ENCODE measurements at places on chromosomes 13 and 19.

GRCh38 chr13:112725346-112726015 is 35.6 kb downstream of the ATP11A start:
- DNase-seq = no peak

DNA sequence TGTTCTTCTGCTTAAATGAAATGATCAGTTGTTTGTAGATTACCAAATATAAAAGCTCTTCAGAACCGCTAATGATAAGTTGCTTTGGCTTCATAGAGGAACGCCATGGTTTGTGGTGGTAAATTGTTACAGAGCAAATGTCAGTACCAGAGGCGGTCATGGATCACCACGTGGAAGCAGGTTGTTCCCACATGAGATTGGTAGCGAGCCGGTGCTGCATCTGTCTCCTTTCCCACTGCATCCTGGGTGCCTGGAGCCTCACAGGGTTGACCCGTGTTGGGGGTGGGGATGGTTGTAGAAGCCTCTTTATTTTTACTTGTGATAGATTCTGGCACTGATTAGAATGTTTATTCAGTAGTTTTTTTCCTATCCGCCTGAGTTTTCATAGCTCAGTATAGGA is 14.7 kb downstream of the GARRE1 start:
- DNase-seq = no peak

- no peak for DNase-seq
Observed at GRCh38 chr13:48896312-48896711, 79.4 kb upstream of the FNDC3A start.

DNA sequence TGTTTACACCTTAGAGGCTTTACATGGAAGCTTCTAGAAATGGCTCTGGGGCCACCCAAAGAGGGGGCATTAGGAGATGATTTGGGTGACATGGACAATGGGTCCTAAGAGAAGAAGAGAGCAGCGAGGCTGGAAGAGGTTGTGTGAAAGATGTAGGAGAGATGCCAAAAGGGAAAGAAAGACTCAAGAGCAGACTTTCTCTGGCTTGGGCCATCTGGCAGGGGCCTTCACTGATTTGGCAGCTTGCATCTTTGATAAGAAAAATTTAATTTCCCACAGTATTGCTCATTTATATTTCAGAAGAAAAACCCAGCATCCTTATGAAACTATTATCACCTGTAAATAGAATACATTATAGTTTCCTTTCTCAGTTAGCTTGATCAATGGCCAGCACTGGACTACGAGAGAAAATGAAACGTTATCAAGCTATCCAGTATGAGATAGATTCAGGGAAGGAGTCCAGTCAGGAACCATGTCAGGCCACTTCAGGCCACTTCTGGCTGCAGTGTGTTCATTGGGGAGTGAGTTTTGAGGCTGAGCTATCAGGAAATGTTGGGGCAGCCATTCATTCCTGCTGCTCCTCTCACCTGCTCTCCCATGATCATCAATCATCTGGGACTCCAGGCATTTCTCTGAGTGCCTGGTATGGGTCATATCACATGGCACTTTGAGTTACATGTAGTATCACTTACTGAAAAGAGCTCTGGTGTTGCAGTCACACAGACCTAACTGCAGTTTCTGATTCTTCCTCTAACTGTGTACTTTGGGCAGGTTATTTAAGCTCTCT is 10.3 kb downstream of the SCEL start:
- DNase-seq = no peak

DNA sequence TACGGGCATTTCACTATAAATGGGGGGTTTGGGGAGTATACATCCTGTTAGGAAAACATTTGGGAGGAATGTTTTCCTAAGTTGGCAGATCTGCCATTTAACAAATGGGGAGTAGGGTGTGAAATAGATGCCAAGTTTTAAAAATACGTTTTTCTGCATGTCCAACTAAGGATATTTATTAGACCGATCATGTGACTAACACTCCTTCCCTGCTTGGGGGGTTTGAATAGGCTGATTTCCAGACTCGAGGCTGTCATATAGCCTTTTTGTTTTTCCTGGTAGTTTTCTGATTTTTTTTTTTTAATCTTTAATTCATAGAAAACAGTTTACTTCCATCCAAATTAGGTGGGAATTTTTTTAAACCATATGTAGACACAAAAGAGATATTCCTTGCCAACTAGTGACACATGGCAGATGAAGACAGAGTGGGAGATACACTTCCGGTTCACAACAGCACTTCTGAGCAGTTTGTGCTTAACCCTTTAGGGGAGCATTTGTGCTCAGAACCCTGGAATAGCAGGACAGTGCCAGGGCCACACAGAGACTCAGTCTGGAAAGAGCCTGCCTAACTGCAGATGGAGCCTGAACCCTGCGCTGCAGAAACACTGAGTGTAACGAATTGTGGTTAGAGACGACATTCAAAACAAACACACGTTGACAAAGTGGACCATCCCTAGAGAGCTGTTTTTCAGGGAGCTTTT is 5.6 kb upstream of the GATAD2A start:
- no peak for DNase-seq

DNA sequence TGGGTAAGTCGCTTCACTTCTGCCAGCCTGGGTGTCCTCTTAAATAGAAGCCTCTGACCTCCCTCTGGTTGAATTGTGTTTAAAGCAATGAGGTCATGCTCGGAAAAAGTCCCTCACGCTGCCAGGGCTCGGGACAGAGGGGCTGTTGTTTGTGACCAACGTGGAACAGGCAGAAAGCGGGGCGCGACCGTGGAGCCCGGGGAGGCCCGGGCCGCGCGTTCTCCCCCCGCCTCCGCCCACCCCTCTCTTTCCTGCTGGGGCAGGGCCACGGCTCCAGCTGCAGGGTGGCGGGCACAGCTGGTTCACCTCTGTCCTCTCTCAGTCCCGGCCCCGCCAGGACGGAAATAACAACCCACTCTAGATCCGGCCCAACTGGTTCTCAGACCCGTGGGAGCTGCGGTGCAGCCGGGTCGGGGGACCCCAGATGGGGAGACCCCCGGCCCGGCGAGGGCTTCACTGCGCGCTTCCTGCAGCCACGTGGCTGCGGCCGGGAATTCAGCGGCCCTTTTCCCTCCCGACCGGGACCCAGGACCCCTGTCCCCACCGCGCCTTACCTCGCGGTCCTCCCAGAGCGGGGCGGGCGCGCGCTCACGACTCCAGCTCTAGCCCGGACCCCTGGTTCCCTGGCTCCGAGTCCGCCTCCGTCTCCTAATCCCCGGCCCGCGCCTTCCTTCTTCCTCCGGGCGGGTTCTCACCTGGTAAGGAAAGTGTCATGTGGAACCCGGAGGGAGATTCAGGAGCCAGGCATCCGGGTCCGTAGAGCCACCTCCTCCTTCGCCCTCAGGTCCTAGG is 1.9 kb downstream of the CDC42EP5 start:
- no peak for DNase-seq

GRCh38 chr13:51585696-51586095 is 1.4 kb downstream of the WDFY2 start:
- DNase-seq = peak; percentile 26

DNA sequence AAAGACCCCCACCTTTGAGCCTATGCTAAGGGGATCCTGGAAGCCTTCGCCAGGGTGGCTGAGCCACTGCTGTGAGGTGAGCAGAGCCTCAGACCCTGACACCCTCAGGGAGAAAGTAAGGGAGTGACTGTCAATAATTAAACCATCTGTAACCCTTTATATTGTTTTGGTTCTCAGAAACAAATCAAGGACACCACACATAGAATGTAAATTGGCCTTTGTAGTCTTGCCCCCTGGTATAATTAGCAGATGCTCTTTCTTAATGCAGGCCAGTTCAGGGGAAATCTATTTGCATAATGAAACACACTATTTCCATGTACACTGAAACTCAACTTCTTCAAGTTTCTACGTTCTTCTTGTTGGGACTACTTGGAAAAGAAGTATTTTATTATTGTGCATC is 127.7 kb upstream of the EDNRB start:
- no peak for DNase-seq

DNA sequence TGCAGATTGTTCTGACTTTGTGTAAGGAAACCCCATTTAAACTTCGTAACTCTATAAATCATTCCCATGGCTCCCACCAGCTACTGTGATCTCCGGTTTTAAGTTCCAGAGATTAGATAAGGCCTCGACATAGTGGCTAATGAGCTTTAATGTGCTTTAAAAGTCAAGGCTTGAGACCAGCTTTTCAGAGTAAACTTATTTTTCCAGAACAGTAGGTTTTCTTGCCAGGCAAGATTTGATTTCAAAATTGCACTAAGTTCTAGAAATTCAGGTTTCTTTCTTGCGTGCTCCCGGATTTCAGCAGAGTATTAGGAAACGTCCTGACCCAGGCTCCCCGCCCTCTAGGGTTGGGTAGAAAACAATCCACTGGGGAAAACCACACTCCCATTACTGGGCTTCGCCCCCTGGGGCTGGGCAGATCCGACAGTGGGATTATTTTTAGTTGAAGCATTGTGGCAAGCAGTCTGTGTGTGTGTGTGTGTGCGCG is 43.3 kb downstream of the CRYL1 start:
- no peak for DNase-seq

DNA sequence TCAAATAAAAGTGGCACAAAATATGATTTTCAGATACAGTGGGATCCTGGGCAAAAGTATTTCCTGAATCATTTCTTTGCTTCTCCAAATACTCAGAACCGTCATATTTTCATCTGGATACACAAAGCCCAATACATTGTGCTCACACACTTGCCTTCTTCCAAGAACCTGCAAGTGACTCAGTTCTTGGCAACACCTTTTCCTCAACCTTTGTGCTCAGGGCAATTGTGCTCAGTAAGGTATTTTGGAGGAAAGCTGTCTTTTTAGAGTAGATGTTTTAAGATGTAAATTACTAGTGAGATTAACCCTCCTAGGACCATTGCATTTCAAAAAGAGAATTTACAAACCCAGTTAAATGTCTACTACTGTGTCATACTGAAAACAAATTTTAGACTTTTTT is 233.5 kb downstream of the EFNB2 start:
- no peak for DNase-seq

DNA sequence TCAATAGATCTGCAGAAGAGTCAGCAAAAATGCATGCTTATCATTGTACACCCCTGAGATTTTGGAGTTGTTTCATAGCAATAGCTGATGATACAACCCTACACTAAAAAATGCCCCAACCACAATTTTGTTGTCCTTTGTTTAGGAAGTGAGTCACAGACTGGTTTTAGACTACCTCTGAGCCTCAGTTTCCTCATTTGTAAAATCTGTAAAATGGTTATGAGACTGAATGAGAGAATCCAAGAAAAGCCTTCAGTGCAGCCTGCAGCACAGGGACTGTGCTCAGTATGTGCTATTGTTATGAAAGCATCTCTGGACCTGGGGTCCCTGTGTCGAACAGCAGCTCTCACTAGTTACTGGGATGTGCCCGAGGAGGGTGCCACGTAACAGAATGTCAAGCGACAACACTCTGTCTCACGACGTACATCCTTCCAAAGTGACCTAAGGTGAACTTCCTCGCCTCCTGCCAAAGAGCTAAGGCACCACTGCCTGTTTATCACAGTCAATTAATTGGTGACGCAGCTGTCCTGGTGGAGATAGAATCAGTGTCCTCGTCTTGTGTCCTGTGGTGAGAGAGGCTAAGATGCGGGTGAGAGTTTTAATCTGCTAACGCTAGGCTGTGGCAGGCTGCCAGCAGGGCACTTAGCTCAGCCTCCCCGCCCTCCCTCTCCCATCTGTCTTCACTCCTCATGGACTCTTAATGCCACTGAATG is 18.1 kb downstream of the DHRS12 start:
- DNase-seq = no peak

GRCh38 chr19:14661372-14661924 is 13.2 kb downstream of the ADGRE3 start:
- DNase-seq = no peak

GRCh38 chr13:44223770-44224444 is 149.7 kb upstream of the SERP2 start:
- no peak for DNase-seq

DNA sequence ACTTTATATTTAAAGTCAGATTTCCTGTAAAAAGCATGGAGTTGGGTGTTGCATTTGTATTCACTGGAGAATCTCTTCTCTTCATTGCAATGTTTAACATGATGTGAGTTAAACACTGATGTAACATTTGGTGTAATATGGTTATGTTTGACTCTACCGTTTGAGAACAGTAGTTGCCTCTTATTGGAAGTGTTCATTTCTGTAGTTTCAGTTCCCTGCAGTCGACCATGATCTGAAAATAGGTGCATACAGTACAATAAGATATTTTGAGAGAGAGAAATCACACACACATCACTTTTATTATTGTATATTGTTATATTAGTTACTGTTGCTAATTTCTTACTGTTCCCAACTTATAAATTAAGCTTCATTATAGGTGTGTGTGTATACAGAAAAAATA is 105.2 kb upstream of the SPACA7 start:
- DNase-seq = no peak

DNA sequence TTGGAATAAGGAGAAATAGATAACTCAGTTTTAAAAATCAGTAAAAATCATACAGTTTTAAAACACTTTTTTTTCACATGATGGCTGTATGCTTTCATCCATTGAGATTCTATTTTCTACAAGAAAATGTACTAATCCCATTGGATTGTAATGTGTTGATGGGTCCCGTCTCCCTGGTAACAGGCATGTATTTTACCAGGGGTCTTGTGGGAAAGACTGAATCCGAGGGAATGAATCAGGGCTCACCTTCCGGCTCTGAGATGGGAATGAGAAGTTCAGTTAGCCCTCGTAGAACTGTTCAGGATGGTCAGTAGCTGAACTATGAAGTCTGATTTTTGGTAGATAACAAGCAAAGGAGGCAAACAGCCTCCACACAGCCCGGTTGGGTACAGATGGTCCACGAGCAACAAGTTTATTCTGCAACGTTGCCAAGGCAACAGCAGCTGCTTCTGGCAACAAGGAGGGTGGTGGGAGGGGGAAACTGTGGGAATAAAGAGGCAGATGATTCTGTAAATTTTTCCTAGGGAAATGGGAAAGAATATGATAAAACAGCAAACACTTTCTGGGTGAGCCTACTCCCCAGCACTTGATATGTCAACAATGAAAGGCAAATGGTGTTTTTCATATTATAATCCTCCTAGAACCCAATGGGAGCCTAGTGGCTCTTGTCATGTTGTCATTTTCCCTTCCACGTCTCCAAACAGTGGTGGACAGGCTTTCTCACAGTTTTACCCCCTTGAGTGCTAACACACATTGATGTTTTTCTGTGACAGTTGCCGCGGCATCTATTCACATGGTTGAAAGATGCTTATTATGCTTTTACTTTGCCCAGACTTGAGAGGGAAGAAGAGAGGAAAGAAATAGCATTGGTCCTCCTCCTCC is 12.4 kb upstream of the SIAH3 start:
- DNase-seq = no peak
